Left renal cortex interstitium (tissue), 4 donors: ENCODE measurements at places on chromosomes 6 and 20.

DNA sequence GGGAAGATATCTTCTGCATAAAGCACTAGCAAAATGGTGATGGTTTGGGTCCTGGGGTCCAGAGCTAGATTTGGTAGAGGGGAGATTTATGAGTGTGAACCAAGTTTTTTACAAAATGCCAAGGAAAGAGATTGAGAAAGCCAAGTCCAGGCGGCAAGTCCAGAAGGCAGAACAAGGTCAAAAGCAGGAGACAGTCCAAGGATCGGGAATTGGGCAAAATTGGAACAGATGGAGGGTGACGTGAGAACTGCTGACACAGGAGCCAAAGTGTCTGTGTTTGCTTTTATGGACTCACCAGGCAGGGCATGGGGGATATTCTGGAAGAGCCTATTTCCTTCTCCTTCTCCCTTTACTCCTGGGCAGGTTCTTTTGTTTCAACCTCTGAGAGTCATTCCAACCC lies 4.1 kb downstream of the NHLRC1 start:
- DNase-seq, result no peak

DNA sequence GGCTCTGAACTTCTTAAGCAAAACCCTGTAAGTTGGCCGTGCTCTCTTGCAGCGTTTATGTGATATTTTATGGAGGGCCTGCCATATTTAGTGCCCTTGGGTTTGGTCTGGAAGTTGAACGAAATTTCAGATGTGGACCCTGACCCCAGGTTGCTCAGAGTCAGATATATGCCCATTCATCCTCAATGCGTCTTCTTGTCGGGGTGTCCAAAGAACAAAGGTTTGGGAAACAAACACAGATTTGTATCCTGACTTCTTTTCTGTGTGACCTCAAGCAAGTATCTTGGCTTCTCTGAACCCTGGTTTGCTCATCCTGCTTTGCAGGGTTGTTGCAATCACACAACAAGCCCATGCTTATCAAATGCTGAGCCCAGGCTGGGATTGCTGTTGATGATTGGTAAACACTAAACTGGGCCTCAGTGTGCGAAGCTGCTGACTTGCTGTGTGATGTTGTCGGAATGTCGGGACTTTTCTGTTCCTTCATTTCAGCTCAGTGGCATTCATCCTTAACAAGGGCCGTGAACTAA lies 103.5 kb upstream of the PTPN1 start:
- DNase-seq, result no peak

- DNase-seq, result no peak
Observed at GRCh38 chr20:60292001-60292520, 333.8 kb downstream of the CDH26 start.

- DNase-seq, result no peak
Observed at GRCh38 chr6:41375598-41376151, 40.3 kb downstream of the NCR2 start.

DNA sequence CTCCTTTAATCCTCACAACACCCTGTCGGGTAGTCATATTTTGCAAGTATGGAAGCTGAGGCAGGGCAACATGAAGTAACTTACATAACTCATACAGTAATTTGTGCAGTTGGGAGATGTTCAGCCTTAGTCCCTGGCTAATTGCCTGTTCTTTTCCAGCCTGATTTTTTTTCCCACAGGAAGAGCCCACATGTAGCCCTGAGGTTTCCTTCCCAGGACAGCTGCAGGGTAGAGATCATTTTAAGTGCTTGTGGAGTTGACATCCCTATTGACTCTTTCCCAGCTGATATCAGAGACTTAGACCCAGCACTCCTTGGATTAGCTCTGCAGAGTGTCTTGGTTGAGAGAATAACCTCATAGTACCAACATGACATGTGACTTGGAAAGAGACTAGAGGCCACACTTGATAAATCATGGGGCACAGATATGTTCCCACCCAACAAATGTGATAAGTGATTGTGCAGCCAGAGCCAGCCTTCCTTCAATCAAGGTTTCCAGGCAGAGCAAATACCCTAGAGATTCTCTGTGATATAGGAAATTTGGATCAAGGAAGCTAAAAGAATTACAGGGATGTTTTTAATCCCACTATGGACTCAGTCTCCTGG lies 5.0 kb upstream of the BTN2A1 start:
- no peak for DNase-seq

DNA sequence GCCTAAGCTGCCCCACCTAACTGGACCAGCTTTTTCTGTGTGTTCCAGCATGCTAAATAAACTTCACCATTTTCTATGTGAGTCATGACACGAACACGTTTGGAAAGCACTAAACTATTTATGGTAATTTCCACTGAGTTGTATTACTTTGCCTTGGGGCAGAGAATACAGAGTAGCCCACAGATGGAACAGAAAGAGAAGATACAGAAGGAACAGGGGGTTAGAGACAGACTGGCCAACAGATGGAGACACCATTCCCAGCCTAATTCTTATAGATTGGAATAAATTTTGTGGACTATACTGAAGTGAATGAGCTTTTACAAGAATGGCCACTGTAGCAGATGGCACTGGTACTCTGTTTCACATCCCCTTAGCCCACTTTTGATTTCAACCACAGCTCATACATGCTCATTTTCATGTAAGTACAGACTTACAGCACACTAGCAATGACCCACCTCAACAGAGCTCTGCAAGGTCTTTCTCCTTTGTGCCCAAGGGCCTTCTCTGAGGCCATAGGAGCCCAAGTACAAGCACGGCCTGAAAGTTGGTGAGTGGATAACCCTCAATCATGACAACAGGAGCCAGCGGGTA lies 13.1 kb upstream of the NT5DC1 start:
- no peak for DNase-seq

GRCh38 chr6:136647363-136647852 lies 97.2 kb upstream of the MAP7 start:
- no peak for DNase-seq

- no peak for DNase-seq
Observed at GRCh38 chr20:48141660-48142515, 356.6 kb upstream of the SULF2 start.

GRCh38 chr6:2748183-2748582 lies 2.5 kb downstream of the MYLK4 start:
- DNase-seq, result no peak

- no peak for DNase-seq
Observed at GRCh38 chr6:125961117-125961516, 4.5 kb downstream of the HINT3 start.

DNA sequence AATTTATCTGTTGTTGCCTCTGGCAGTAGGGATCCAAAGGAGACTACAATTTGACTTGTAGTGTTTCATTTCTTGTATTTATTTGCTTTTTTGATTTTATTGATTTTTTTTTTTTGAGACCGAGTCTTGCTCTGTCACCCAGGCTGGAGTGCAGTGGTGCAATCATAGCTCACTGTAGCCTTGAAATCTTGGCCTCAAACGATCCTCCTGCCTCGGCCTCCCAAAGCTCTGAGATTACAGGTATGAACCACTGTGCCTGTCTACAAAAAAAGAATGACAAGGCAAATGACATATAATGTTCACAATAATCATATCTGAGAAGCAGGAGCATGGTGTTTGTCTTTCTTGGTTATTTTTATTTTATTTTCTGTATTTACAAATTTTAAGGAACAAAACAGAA lies 117.6 kb upstream of the RNF24 start:
- DNase-seq, result no peak

DNA sequence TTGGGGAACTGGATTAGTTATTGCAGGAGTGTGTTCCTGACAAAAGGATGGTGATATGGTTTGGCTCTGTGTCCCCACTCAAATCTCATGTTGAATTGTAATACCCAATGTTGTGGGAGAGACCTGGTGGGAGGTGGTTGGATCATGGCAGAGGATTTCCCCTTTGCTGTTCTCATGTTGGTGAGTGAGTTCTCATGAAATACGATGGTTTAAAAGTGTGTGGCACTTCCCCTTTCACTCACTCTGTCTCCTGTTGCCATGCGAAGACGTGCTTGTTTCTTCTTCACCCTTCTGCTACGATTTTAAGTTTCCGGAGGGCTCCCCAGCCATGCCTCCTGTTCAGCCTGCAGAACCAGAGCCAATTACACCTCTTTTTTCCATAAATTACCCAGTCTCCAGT lies 16.2 kb upstream of the TREM1 start:
- no peak for DNase-seq

GRCh38 chr6:130913120-130913519 lies 85.9 kb downstream of the SMLR1 start:
- no peak for DNase-seq
